D341Med (cell line): ENCODE measurements at places on chromosomes 2 and 18.

- no peak for DNase-seq
Measured at GRCh38 chr2:99663641-99664040, 173.8 kb upstream of the REV1 start.

DNA sequence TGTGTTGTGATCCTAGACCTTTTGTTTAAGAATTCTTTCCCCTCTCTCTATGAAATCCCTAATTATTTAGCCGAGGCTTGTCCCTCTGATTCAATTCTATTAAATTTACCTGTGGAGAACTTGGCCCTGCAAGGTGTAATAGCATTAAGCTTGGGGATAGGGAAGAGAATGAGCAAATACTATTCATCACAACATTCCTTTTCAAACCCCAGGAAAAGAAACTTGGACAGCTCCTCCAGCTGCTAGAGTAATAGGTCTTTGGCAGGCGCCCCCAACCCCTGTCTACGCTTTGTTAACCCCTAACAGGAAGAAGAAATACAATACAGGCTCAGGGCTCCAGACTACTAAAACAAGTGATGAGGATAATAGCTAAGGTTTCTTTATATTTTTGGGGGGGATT lies 957.0 kb downstream of the CPS1 start:
- no peak for DNase-seq

DNA sequence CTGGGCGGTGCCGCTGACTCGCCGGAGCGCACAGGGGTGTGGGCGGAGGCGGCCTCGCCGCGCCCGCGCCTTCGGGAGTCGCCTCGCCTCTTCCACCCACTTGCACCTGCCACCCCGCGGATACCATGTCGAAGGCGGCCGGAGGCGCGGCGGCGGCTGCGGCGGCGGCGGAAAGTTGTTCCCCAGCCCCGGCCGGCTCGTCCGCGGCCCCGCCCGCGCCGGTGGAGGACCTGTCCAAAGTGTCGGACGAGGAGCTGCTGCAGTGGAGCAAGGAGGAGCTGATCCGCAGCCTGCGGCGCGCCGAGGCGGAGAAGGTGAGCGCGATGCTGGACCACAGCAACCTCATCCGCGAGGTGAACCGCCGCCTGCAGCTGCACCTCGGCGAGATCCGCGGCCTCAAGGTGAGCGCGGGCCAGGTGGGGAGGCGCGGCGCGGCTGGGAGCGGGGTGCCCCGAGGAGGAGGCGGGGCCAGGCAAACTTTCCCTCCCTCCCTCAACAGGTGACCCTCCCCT lies 766 bp downstream of the CCDC85A start:
- no peak for DNase-seq

DNA sequence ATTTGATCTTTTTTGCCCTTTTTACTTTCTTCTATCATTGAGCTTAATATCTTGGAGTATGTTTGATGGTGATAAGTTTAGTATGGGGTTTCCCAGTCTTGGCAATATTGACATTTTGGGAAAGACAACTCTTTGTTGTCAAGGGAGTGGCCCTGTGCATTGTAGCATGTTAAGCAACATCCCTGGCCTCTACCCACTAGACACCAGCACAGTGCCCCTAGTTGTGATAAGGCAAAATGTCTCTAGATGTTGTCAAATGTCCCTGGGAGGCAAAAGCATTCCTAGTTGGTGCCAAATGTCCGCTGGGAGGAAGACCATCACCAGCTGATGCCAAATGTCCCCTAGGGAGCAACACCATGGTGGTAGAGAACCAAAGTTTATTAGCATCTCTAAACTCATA lies 28.2 kb downstream of the GULP1 start:
- no peak for DNase-seq

GRCh38 chr2:138373993-138374408 lies 127.6 kb upstream of the SPOPL start:
- peak; percentile 31 for DNase-seq

DNA sequence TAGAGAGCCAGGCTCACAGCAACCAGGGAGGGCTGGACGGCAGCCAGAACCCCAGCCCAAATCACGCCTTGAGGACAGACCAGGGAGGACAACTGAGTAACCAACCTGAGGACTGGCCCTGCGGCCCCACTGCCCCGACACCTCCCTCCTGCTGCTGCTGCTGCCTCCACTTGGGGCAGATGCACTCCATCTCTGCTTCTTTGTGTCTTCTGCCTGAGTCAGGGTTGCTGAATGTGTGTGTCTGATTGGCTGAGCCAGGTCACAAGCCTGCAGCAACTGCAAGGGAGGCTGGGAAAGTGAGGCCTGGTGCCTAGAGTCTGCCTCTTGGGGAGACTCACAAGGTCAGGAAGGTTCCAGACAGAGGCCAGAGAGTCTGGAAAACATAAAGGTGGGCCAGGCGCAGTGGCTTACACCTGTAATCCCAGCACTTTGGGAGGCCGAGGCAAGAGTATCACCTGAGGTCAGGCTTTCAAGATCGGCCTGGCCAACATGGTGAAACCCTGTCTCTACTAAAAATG lies 83.4 kb downstream of the ZFP36L2 start:
- no peak for DNase-seq

GRCh38 chr18:60331890-60332289 lies 40.7 kb downstream of the MC4R start:
- DNase-seq, result no peak

DNA sequence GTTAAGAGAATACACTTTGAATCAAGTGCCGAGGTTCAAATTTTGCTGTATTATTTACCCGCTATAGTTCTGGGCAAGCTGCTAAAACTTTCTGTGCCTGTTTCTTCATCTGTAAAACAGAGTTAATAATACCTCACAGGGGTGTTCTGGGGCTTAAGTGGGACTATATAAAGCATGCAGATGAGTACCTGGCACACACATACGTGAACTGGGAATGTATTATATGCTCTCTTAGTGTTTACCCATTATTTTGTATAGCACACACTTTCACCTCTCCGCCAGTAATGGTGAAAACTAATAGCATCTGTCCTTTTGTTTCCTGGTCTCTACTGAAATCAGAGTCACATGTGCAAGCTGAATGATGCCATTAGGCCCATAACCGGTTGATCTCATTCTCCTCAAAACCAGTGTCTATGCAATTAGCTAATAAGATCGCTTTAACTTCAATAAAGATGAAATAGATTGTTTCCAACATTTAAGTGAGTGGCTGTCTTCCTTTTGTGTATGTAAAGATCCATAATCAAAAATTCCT lies 3.8 kb upstream of the CDKL4 start:
- DNase-seq, result no peak

- DNase-seq, result no peak
Measured at GRCh38 chr2:122261911-122262310, 506.5 kb downstream of the TSN start.

DNA sequence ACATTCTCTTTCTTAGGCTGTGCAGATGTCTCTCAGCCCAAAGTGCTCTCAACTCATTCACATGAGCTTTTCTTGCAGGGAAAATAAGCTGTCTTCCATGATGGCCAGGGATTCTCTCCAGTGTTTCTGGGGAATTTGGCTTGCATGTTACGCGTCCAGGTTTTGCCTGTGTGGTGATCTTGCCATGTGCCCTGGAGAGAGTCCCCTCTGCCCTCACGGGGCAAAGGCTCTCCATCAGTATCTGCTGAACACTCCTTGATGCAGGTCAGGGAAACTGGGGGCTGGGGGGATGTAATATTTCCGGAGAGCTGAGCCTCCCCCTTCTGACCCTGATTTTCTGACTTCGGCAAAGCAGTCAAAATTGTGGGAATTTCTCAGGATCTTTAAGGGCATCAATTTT lies 87.6 kb downstream of the ACKR3 start:
- DNase-seq, result no peak

GRCh38 chr2:54859416-54859815 lies 136.0 kb downstream of the EML6 start:
- DNase-seq, result no peak

GRCh38 chr2:56132138-56132537 lies 51.7 kb upstream of the CCDC85A start:
- peak; percentile 37 for DNase-seq

- no peak for DNase-seq
Measured at GRCh38 chr18:32735781-32736180, 37.0 kb downstream of the KLHL14 start.

- DNase-seq, result no peak
Measured at GRCh38 chr2:15626126-15626525, 34.5 kb downstream of the DDX1 start.

- no peak for DNase-seq
Measured at GRCh38 chr2:180790891-180791290, 189.5 kb upstream of the UBE2E3 start.

DNA sequence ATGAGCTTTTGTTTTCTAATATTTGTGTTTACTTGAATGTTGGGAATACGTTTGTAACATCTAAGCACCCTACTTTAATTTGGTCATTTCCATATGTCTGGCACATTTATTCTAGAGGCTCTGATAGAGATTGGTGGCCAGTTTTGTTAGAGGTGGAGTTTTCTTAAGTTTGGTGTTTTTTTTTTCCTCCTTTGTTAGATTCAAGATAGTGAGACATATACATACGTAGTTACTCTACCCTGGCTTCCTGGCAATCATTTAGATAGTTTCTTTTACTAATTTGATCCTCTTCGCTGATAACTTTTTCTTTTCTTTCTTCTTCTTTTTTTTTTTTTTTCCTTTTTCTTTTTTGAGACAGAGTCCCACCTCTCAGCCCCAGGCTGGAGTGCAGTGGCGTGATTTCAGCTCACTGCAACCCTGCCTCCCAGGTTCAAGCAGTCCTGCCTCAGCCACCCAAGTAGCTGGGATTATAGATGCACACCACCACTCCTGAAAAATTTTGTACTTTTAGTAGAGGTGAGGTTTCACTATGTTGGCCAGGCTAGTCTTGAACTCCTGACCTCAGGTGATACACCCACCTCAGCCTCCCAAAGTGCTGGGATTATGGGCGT lies 26.6 kb downstream of the SMCHD1 start:
- DNase-seq, result no peak

DNA sequence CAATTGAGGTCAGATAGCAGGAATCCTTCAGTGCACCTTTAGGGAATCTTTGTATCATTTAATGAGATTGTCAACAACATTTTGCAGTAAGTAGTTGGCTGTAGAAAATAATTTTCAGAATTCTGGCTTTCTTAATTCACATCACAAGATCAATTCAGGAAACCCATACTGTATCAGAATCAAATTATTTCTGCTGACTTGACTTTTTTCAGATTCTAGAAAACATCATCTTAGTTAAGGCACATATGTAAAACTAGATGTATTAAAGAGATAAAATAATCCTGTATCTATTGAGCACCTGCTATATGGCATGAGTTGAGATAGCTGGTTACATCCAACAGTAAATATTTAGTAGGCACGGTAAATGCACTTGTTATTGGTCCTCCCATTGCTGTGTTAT lies 791.4 kb downstream of the TDRD15 start:
- no peak for DNase-seq

DNA sequence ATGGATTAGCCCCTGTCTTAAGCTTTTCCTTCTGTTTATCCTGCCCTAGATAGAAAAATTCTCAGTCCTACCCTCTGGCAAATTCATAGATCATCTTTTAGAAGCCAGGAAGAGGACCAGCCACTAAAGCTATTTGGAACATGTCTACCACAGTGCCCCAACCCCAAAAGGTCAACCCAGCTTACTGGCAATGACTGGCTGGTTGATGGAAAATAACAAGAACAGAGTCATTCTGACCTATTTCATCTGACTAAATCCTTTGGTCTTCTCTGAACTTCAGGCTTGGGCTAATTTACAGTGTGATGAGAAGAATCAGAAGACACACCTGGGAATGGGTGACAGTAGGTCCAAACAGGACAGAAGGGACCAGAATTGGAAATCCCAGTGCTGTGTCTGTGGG lies 227.3 kb upstream of the CCDC68 start:
- no peak for DNase-seq

DNA sequence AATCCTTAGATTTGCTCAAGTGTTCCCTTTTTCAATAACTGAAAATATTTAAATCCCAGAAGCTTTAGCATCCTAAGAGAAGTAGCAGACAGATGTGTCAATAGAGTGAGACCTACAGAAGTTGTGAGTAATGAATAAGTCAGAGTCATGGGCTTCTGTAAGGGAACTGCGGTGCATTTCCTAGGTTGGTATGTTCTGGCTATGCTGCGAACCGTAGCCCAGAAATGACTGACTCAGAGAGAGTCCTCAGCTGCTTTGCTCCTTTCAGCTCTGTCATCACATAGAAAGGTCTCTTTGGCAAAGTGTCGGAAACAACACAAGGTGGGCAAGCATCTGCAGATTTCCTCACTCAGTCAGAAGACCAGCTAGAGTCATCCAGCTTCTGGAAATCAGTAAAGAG lies 297.1 kb downstream of the ARHGAP15 start:
- no peak for DNase-seq

DNA sequence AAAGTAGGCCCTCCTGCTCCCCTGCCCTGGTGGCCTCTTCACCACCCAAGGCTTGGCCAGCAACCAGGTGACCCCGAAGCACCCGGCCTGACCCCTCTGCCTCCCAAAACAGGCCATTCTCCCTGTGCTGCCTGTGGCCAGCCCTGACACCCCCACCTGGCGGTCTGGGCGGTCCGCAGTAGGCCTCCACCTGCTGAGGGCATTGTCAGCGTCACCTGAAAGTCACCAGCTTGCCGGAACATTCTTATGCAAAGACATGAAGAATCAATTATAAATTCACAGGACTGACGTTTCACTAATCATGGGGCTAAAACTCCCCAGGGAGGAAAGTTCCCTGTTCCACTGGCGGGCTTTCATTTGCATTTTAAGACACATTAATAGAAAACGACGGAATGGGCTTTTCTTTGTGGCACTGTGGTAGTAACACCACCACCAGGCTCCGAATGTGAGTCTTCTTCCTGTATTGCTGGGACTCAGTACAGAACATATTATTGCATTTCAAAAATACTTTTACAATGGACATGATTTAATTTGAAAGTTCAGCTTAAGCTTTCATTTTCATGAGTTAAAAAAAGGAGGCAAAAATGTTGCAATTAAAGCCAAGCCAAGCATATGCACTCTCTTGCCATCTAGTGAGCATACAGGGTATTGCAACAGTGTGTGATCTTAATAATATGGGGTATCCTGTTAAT lies 57.4 kb downstream of the ADI1 start:
- DNase-seq, result no peak

DNA sequence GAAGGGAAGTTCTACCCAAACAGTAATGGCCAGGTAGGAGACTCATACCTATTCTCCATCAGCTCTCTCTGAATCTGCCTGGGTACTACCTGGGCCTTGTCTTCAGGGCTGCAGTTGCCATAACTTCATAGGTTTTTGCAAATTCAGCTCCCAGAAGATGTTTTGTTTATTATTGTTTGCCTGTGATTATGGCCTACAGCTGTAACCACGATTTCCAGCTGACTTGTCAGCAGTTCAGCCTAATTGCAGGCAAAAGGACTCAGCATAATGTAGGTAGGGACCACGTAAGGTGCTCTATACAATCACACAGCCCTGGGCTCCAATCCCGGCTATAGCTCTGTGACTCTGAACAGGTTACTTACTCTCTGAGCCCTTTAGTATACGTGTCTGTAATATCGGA lies 187.0 kb upstream of the FN1 start:
- no peak for DNase-seq

DNA sequence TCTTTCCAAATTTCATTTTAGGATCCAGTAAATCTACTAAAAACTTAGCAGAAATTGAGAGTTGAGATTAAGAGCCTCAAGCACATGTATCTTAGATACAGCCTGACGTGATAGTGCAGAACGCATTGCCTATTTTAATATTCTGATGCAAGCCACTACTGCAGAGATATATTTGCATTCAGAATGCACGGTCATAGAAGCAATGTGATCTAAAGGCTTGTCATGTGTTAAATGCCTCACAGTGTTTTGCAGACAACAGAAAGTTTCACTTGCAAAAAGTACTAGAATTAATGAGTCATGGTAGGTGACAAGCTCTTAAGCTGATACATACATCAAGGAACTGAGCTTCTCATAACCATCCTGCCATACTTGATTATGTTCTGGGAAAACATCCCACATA lies 886.7 kb upstream of the CHAC2 start:
- no peak for DNase-seq

GRCh38 chr2:109378682-109379081 lies 235.1 kb downstream of the SEPTIN10 start:
- DNase-seq, result no peak
